ENCODE measurements at places on chromosomes 4 and X. TPM values are rescaled to one million over a fixed set of nuclear protein-coding genes. Genes with fewer than 3 reads are reported as not detected.

GRCh38 chr4:187390646-187391045, 604.9 kb upstream of the ZFP42 start:
- H3K27ac ChIP-seq: no peak overlapping the region
- no peaks in the 10 kb centered on the region for H3K36me3 ChIP-seq
- H3K27me3 ChIP-seq: no peaks in the 10 kb centered on the region
- no peak overlapping the region for H3K4me3 ChIP-seq
- H3K4me1 ChIP-seq: no peaks in the 10 kb centered on the region

DNA sequence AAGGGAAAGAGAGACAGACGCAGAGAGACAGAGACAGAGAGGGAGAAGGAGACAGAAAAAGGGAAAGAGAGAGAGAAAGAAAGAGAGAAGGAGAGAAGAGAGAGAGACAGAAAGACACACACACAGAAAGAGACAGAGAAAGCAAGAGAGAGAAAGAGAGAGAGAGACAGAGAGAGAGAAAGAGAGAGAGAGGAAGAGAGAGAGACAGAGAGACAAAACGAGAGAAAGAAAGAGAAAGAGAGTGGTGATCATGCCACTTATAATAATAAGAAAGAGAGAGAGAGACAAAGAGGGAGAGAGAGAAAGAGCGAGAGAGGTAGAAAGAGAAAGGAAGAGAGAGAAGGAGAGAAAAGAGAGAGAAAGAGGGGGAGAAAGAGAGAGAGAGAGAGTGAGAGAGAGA, 51.4 kb downstream of the SHOX start:
- no peak overlapping the region for H3K4me3 ChIP-seq
- DNase-seq: no peak
- H3K4me1 ChIP-seq: peaks cover 20% of the 10 kb centered on the region
- no peaks in the 10 kb centered on the region for H3K36me3 ChIP-seq

ADH1A gene
- not detected for total RNA-seq

TIGD4 gene
- 2.0 TPM for total RNA-seq

- no peak overlapping the region for H3K27ac ChIP-seq
- peaks cover 46% of the 10 kb centered on the region for H3K4me1 ChIP-seq
- no peak for DNase-seq
- no peaks in the 10 kb centered on the region for H3K27me3 ChIP-seq
Observed at GRCh38 chrX:134737061-134737460, 78.8 kb upstream of the PLAC1 start.

PNMA6A gene
- total RNA-seq: 4.5 TPM

DNA sequence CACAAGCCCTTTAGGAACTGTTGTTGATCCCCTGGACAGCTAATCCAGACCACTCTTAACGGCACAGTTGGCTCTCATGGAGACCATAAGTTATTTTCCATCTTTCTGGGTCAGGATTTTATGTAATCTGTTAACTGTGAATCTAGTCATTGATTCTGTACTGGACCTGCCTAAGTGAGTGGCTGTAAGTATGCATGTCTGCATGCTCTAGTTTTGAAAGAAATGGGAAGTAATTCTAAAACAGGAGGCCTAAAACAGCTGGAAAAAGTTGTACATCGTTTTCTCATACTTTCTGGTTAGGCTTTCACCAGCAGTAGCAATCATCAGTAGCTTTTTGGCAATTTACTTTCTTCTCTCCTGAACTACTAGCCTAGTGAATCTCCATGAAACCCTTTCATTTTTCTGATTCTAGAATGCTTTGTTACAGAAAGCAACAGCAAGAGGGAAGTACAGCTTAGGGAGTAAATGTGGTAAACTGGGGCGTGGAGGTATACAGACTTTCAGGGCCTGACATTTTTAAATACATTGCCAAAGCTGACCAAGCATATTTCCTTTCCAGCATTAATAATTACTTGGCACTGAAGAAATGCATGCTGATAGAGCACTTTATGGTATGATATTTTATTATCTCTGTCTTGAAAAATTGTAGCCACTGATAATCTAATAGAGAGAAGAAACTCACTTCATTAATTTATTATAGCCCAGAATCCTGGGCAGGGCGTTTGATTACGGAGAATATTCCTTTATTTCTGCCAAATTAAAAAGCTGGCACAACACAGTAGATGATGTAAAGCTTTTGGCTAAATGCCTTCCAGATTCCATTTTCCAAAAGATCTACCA, 202.7 kb downstream of the BANK1 start:
- H3K36me3 ChIP-seq: no peaks in the 10 kb centered on the region
- H3K4me1 ChIP-seq: no peaks in the 10 kb centered on the region
- no peak overlapping the region for H3K4me3 ChIP-seq

RHOH gene
- 7.4 TPM for total RNA-seq

MCTS1 gene
- total RNA-seq: 22.8 TPM
